Stimulated activated CD8-positive, alpha-beta memory T cell treated with anti-CD3 and anti-CD28 coated beads, Interleukin-4, amount 100 ng/mL, for 4 hours (primary cell): ENCODE measurements at places on chromosomes 3 and 15.

- no peak for DNase-seq
These were observed 111.5 kb downstream of the NTRK3 start for GRCh38 chr15:88144921-88145653.

DNA sequence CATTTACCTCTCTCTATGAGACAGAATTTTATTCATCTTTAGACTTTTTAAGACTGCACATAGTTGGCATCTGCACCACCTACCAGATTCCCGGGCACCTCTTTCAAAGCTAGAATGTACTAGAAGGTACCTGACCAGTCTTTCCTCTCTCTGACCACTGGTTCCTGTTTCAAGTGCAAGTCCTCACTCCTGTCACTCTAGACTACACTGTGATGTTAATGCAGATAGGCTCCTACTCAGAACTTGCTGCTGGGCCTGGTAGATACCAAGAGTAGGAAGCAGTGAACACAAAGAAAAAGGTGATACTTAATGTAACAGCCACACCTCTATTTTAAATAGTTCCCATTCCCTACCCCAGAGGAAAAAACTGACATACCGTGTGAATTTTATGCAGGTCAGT lies 8.1 kb upstream of the TCAIM start:
- DNase-seq, result no peak

GRCh38 chr3:142929890-142930289 lies 33.6 kb downstream of the PAQR9 start:
- no peak for DNase-seq

GRCh38 chr3:21745966-21746365 lies 5.0 kb downstream of the ZNF385D start:
- DNase-seq, result no peak

DNA sequence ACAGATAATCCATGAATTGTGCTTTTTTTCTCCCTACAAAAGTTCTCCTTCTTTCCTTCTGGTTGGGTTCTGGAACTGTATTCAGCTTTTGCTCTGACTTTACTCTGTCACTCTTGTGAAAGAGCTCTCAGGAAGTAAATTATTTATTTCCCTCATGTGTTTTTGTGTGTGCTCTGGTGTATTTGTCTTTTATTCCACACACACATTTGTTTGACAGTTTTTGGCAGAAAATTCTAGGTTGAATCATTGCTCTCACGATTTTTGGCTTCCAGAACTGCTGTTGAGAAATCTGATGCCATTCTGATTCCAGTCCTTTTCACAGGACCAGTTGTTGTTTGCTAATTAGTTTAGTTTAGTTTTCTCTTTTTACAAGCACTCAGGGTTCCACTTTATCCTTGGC lies 172.8 kb downstream of the PLCH1 start:
- no peak for DNase-seq

DNA sequence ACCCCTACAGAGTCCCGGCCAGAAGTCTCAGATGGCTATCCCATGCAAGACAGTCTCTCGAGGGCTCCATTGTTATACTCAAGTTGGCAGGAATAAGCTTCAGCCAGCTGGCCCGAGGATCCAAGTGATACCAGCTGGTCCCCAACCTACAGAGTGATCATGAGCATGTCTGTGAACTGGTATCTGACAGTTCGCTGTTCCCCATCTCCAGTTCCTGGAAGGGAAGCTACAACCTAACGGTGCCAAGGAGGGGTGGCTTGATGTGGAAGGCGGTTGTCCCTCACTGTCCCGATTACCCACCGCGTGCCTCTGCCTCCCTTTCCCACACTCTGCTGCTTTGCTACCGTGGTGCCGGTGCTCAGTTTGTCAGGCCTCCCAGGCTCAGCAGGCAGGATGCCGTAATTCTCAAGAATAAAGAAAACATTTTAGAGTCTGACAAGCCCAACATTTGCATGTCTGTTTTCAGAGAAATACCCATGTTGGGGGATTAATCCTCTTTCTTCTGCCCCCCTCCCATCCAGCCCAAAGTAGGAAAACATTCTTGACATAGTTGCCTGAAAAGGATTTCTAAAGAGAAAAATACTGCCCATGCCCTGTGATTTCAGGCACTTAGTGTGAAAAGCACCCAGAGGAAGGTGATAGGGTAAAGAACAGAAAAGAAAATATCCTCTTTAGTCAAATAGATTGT lies 49.4 kb upstream of the HES1 start:
- DNase-seq, result no peak

DNA sequence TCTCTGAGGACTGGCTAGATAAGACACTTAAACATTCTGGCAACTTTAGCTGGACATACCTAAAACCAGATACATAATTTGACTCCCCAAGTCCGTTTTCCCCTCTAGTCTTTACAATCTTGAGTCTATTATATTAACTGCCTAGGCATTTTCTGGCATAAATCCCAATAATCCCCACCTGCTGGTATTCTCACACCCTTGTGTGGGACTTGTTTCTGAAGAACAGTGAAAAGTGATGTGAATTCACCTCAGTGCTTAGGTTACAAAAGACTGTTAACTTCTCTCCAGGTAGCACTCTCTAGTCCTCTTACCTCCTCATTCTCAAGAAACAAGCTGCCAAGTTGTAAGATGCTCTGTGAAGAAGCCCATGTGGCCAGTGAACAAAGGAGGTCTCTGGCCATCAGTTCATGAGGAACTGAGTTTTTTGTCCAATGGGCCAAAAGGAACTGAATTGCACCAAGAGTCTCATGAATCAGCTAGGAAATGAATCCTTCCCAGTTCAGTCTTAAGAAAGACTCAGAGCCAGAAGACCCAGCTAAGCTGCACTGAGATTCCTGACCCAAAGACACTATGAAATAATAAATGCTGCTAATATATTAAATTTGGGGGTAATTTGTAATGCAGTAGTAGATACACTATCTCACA lies 4.1 kb downstream of the OSBPL11 start:
- no peak for DNase-seq

DNA sequence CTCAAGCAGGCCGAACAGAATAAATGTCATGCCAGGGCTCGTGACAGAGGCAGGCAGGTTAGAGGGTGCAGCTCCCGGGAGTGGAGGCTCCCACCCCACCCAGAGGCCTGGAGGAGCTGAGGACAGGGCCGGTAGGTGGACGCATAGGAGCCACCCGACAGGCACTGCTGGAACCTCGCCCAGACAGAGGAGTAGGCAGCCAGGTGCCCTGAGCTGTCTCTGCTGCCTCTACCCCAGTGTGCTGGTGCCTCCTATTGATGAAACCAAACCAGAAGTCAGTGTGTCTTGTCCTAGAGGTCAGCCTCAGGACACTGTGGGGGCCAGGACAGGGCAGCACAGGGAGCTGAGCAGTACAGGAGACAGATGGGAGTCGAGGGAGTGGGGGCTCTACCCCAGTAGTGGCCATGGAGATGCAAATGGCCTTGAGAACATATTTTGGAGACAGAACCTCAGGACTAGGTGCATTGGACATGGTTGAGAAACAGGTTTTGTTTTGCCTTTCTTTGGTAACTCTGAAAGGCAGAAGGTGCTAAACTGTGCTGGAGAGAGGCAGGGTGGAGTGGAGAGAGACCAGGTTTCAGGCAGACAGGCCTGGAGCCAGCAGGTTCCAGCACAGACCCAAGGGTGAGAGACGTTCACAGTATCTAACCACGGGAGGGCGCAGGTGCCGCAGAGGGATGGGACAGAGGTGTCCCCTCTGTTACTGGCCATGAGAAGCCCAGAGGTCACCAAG lies 15.4 kb upstream of the KLF15 start:
- DNase-seq, result no peak

- no peak for DNase-seq
These were observed 187.6 kb downstream of the NLGN1 start for GRCh38 chr3:173584838-173585831.

GRCh38 chr15:58410353-58410752 lies 21.4 kb upstream of the LIPC start:
- no peak for DNase-seq

- no peak for DNase-seq
These were observed 44.7 kb downstream of the CEP70 start for GRCh38 chr3:138549179-138549977.

DNA sequence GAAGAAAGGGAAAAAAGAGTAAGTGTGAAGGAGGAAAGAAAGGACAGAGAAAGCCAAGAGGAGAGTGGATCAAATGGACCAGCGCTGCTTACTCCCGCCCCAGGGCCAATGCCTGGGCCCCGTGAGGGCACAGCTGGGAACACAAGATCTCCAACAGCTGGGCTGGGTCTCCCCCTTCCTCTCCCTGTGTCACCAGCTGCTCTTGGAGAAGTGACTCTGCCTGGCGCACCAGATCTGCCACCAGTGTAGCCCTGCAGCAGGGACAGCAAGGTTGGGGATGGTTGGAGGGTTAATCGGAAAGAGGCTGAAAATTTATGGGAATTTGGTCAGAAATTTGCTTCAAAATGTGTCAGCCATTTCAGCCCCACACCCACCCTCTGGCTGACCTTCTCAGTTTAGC lies 8.4 kb downstream of the CDAN1 start:
- no peak for DNase-seq

DNA sequence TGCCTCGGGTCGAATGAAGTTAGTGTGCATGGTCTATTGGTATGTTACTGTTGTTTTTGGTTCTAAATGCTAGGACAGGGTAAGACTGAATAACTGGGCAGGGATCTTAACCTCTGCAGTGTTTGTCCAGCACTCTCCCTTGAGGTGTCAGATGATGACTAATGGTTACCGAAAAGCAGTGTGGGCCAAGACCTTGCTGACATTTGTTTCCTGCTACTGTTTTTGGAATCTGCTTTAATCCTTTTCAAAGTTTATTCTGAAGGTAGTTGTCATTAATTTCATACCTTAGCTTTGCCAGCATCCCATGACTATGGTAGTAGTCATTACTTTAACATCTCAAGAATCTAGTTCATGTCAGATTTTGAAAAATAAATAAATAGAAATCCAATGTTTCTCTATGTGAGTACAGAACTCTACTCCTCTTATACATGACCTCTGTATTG lies 117.0 kb downstream of the P3H2 start:
- no peak for DNase-seq

DNA sequence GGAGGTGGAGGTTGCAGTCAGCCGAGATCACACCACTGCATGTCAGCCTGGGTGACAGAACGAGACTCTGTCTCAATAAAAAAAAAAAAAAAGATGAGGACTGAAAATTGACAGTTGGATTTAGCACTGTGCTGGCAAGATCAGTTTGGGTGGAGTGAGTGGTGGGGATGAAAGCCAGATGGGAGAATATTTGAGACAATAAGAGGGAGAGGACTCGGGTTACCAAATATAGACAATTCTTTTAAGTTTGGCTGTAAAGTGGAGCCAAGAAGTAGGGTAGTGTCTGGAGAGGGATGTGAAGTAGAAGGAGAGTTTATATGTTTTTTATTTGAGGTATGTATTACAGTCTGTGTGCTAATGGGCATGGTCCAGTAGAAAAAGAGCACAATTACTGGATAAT lies 20.4 kb downstream of the TMOD3 start:
- DNase-seq, result no peak

DNA sequence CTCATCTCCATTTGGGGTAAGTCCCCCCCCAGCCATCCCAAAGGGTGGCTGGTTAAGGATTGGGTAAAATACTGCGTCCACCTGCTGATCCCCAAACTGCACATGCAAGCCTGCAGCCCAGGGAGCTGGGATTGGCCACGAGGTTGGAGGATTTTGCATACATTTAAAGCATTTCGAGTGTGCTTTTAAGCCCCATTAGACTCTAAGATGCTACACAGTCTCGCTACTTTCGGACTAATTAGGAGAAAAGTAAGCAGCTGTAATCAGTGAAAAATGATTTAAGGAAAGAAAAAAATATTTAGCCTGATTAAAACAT lies 23.9 kb downstream of the SLC6A6 start:
- no peak for DNase-seq

GRCh38 chr15:38685686-38686339 lies 121.2 kb upstream of the RASGRP1 start:
- no peak for DNase-seq

- DNase-seq, result no peak
These were observed 418.4 kb downstream of the PDCD6IP start for GRCh38 chr3:34216711-34217335.

- DNase-seq, result no peak
These were observed 330.1 kb downstream of the SOX2 start for GRCh38 chr3:182041668-182042291.

- DNase-seq, result no peak
These were observed 19.0 kb downstream of the FAN1 start for GRCh38 chr15:30922480-30923311.

DNA sequence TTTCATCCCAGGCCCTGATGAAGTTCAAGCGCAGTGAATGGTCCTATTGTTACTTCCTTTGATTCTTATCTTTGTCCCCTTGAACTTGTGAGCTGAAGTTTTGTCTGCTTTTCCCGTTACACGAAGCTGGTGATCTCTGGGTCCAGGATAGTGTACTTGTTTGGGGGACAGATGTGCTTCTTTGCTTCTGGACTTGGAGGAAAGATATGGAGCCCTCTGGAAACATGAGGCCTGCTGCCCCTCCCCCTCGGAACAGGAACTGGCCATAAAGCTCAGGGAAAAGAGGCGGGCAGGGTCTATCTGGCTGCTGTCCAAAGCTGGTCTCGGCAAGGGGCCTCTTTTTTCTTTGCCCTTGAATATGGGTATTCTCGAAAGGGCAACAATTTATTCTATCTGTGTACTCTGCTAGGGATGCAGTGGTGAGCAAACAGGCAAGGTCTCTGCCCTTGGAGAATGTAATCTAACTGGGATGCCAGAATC lies 47.6 kb downstream of the IDH2 start:
- DNase-seq, result no peak

DNA sequence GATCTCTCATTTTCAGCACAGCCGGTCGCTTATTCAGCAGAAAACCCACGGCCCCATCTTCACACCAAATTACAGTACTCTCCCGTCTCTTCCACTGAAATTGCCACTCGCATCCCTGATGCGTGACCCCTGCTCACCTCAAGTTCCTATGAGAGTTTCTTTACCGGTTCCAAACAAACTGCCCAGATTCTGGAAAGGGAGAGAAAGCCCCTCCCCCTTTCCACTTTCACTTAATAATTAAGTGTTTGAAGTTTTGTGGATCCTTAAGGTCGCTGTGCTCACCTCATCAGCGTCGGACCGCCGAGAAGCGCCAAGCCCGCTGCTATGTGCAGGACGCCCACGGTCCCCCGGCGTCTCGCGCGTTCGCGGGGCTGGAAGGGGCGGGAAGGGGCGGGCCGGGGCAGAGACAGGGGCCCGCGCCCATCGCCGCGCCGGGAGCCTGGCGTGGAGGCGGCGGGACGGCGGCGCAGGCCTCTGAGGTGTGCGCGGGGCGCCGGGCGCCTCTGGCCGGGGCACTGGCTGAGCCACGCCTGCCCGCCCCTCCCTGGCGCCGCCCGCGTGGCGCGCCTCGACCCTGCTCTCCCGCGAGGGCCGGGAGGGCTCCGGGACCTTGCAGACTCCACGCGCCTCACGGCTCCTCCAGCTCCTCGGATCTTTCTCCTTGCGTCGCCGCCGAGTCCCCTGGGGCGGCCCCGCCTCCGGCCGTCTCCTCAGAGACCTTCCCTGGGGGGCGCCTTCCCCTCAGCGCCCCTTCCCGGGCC lies at the start of gene GPR156:
Gene GPR156, minus strand, starts transcription at position 476 of the 761 bp plus-strand sequence. CDS start 41,124 bp downstream, outside the sequence.
- no peak for DNase-seq

DNA sequence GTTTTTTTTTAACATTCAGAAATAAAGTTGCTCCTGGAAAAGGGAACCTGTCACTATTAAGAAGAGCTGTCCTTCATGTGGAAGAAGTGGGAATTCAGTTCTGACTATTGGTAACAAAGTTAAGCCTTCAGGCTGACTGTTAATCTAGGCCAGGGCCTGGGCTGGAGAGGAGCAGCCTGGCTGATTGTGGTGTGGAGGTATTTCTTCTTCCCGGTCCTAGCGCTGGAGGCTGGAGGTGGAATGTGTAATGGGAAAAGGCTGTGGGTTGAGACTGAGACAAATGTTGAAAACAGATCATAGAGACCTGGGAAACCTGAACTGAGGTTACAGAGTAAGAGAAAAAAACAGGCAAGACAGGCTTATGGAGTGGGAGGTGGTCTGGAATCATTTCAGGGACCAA lies 23.8 kb upstream of the SH3BP5 start:
- no peak for DNase-seq

- no peak for DNase-seq
These were observed 1.5 kb downstream of the FOXB1 start for GRCh38 chr15:60005352-60006202.
